Stimulated activated CD8-positive, alpha-beta memory T cell treated with anti-CD3 and anti-CD28 coated beads, Interleukin-7, amount 100 ng/mL, for 1 hour (primary cell): ENCODE measurements at places on chromosomes 4 and X.

- no peak for DNase-seq
These were observed 53.0 kb downstream of the ZFX start for GRCh38 chrX:24202465-24203031.

GRCh38 chrX:115437841-115438595 lies 123.0 kb upstream of the PLS3 start:
- DNase-seq, result no peak

DNA sequence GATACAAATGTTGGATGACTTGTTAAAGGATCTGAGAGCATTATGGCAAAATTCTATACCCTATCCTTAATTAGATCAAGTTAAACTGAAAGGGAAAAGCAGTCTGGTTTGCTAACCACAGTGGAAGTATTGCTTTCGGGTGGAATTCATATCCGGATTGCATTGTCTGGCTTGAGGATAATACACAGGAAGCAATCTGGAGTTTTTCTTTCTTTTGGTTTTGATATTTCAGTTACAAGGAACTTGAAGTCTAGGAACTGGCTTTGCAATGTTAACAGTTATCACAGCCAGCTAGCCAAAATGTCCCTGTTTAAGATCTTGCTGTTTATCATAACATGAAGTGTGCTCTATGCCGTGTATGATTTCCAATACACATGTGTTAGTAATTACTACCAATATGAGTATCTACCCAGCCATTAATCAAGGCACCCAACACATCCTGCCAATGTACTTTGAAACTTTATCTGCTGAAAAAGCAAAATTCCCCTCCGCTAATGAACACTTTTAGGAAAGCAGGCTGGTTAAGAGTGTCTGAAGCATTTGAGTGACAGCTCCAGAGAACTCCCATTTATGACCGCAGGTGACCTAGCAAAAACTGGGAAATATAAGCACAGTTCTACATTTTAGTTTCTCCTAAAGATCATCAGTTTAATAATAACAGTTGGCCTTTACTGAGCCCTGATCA lies 146.4 kb downstream of the PALLD start:
- DNase-seq, result no peak

GRCh38 chrX:49949961-49950360 lies 27.6 kb downstream of the CLCN5 start:
- no peak for DNase-seq

DNA sequence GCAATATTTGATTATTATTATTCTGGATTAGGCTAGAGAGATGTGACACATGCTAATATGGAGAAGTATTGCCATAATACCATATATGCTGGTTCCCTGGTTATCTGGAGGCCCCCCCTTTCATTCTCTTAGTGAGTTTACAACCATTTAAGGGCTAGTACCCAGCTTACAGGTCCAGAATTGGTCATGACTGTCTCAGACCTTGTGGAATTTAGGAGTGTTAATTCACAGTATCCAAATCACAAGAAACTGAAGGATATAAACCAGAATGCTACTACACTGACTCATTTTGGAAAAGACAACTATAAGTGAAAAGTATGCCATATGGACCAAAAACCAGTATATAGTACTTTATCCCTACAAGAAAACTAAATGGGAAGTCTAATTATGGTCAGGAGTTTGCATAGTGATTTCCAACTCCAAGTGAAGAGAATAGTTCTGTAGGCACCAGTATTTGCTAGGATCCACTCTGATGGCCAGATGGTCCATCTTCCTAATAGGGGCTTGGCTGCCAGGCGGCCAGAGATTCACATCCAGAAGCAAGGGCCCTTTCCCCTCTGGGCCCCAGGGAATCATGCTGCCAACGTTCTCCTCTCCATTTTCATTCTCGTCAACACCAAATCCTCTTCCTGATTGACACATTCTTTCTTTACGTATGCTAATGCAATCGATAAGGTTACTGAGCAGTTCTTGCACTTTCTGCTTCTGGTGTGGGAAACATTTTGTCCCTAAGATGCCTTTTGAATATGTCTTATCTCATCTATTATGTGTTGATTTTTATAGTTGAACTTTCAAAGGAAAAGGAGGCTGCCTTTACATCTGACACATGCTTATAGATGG lies 123.6 kb downstream of the SHROOM3 start:
- no peak for DNase-seq

GRCh38 chr4:26751004-26751403 lies 109.6 kb upstream of the STIM2 start:
- no peak for DNase-seq

DNA sequence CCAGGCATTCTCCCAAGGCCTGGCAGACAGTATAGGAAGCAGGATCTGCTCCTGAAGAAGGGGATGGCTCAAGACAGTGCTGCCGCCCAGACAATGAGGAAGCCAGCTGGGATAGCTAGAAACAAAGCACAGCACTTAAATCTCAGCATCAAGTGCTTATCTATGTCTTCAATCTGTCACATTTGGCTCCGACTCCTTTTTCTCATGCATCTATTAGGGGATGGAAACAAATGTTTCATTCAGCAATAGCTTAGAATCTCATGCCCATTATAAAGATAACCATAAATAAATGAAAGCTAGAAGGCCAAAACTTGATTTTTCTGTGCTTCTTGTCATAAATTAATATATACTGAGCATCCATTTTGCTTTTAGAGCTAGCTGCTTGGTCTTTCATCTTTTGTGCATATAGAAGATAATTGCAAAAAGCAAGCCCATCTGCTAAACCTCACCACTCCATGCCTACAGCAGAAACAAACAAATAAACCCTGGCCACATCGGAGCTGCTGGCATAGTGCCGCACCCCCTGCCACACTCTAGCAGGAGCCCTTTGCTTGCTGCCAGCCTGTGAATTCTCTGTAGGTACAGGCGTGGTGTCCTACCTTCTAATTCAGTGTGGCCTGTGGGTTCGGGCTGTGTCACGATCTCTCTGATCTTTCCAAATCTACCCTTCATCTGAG lies 75.9 kb downstream of the AASDH start:
- DNase-seq, result no peak

- no peak for DNase-seq
These were observed 107.8 kb upstream of the CBLL2 start for GRCh38 chrX:22164770-22165388.

DNA sequence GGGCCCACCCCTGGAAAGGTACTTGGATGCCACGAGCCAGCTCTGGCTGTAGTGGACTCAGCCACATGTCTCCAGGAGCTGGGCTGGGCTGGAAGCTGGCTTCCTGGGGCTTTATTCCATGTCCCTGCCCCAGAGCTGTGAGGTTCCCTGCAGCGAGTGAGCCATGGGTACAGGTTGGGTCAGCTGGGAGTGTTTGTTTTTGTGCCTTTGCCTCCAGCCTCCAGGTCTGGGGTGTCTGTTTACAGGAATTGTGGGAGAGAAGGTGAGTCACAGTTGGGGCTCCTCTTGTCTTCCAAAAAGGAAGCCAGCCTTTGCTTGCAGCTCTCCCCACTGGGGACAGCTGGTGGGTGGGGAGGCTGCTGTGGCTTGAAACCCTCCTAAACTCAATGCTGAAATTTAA lies 21.5 kb downstream of the SORCS2 start:
- DNase-seq, result no peak

DNA sequence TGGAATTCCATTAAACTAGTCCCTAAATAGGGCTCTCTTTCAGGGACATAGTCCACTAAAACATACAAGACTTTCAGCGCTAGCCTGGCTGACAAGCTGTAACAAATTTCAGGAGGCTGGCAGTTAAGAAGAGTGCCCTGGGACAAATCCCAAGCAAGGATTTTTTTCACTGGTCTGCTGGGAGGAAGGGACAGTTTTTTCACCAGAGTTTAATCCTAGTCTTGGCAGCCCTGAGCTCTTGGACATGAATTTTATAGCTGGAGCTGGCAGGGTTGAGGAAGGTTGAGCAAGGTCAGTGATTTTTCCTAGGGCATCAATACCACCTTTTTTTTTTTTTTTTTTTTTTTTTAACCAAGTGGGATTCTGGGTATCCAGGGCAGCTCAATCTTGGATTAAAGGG lies 184.4 kb downstream of the SH2D1A start:
- no peak for DNase-seq

GRCh38 chr4:7193030-7193958 lies 956 bp downstream of the SORCS2 start:
- no peak for DNase-seq

DNA sequence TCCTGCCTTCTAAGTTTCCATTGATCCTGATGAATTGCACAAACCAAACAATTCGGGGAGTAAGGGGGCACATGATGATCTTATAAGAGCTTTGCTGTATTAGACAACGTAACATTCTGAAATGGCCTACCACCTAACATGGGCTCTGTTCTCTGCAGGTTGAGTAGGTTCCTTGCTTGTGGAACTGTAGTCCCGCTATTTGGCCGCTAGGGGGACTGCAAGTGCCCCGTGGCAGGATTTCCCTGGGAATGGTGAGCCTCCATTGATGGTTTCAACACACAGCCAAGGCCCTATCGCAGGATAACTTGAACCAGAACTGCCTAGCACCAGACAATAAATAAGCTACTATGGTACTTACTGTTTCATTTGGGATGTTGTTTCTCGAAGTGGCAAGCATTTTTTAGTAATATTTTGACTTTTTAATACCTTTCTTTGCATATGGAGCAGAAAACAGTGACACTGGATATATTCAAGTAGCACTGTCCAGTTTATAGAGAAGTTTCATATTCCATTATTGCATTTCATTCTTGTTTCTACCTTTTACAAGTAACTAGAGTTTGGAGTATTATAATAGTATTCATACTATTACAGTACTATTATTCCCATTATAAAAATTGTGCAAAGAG lies 11.9 kb downstream of the AR start:
- no peak for DNase-seq

- no peak for DNase-seq
These were observed 268.8 kb upstream of the RASGEF1B start for GRCh38 chr4:81740487-81740886.

GRCh38 chr4:1813915-1814314 lies 20.8 kb downstream of the FGFR3 start:
- no peak for DNase-seq

DNA sequence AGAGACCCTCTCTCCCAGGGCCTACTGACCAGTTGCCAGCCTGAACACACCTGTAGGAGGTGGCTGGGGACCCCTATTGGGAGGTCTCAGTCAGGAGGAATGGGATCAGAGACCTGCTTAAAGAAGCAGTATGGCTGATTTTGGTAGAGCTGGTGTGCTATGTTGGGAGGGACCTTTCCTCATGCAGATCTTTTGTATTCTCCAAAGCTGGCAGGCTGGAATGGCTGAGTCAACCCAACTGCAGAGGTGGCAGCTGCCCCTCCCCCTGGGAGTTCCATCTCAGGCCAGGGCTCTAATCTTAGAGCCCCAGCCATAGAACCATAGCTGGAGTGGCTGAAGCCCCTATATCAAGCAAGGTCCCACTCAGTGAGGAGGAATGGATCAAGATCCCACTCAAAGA lies 279.3 kb upstream of the BMP3 start:
- no peak for DNase-seq

GRCh38 chrX:152901816-152902501 lies 4.1 kb downstream of the ZNF185 start:
- no peak for DNase-seq

DNA sequence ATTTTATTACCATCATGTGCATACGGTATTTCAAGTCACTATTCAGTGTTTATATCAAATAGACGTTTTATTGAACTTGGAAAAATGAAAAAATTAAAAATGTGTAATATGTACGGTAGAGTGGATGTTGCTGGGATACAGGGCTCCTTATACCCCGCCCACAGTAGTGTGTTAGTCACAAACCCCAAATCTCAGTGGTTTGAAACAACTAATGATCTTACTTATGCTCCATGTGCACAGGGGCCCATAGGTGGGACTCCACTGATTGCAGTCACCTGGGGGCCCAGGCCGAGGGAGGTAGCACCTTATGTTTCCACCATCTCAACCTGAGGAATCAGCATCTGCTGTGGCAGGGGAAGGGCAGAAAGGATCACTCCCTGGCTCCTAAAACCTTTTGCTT lies 18.1 kb downstream of the LSM6 start:
- DNase-seq, result no peak

DNA sequence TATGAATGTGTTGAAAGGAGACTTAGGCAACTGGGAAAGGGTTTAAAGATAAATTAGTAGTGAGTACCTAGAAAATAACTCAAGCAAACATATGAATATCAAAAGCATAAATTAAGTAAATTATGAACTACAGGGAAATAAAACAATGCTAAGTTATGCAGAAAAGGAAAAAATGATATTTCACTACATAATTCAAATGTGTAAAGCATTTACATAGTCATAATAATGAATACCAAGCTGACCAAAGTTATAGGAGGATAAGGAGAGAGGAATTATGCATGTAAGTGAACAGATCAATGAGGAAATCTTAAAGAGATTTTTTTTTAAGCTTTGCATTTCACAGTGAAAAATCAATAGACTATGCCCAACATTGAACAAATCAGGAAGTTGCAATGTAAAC lies 145.0 kb downstream of the HDX start:
- DNase-seq, result no peak

DNA sequence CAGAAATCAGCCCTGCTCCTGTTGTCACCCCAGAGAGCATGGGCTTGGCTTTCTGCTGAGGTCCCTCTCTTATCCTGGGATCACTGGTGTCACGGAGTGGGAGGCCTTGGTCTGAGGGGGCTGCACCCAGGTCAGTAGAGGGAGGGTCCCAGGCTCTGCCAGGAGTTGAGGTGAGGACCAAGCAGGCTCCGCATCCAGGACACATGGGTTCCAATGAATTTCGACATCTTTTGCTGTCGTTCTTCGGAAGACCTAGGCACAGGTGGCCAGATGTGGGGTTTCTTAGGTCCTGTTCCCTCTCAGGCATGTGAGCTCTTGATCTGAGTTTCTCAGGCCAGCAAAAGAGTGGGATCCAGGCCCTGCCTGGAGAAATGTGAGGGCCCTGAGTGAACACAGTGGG lies 10.0 kb downstream of the MAGEA4 start:
- DNase-seq, result no peak

DNA sequence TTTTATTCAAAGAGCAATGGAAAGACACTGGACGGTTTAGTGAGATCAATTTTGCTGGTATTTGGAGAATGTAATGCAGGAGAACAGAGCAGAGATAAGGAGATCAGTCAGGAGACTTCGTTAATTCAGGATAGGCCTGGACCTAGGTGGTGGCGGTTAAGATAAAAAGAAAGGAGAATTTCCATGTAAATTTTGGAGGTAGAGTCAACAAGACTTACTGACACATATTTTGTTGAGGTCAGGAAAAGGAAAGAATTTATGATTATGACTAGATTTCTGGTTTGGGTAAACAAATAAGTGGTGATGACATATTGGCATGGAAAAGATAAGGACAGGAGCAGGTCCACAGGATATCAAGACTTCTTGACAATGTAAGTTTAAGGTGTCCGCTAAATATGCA lies 8.8 kb upstream of the AMMECR1 start:
- DNase-seq, result no peak

GRCh38 chr4:168440442-168441264 lies 39.6 kb downstream of the DDX60L start:
- DNase-seq, result no peak

- no peak for DNase-seq
These were observed 102.3 kb upstream of the KLHL13 start for GRCh38 chrX:118218940-118219339.
